Coronary artery (tissue), 2 donors: ENCODE measurements at places on chromosomes 11 and 22.

GRCh38 chr22:46688949-46689348 lies 49.1 kb downstream of the CERK start:
- no peak for DNase-seq

- DNase-seq: no peak
These were observed 10.9 kb downstream of the ACO2 start for GRCh38 chr22:41479671-41480396.

- no peak for DNase-seq
These were observed 32.9 kb downstream of the PISD start for GRCh38 chr22:31628969-31629708.

DNA sequence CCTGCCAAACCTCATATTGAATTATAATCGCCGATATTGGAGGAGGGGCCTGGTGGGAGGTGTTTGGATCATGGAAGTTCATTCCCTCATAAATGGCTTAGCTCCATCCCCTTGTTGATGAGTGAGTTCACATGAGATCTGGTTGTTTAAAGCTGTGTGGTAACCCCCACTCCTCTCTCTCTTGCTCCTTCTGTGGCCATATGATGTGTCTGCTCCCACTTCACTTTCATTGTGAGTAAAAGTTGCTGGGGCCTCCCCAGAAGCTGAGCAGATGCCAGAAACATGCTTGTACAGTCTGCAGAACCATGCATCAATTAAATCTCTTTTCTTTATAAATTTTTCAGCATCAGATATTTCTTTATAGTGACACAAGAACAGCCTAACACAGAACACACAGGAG lies 929.0 kb upstream of the FAT3 start:
- no peak for DNase-seq

GRCh38 chr11:57560146-57560545 lies 7.3 kb downstream of the UBE2L6 start:
- no peak for DNase-seq

GRCh38 chr11:22216940-22217339 lies 24.1 kb downstream of the ANO5 start:
- no peak for DNase-seq

DNA sequence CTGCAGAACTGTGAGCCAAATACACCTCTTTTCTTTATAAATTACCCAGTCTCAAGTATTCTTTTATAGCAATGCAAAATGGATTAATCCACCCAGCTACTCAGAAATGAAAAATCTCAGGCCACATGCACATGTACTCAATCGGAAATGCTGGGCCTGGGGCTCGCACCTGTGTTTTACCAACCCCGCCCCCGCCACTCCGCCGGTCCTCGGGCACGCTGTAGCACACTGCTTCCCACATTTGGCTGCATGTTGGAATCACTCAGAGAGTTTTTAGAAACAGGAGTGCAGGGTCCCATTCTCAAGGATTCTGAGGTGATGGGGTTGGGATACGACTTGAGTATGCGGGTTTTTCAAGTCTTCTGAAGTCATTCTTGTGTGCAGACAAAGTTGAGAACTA lies 284.4 kb downstream of the NTM start:
- peak; percentile 19 for DNase-seq

- no peak for DNase-seq
These were observed 69.4 kb upstream of the API5 start for GRCh38 chr11:43242401-43242800.

DNA sequence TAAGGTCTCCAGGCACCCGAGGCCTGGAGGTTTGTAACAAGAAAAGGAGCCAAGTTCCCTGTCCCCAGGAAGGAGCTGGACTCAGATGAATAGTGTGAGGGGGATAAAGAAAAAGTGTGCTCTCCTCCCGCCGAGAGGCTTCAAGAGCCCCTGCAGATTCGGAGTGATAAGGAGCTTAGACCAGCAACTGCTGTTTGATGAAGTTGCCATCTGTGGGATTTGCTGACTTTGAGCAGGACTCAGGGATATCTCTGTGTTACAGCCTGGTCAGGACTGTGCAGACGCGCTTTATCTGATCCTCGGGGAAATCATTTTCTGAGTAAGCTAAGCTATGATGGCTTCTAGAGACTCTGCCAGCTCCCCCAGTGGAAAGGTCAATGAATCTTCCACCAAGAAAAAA lies 1017.0 kb downstream of the TBC1D22A start:
- no peak for DNase-seq

DNA sequence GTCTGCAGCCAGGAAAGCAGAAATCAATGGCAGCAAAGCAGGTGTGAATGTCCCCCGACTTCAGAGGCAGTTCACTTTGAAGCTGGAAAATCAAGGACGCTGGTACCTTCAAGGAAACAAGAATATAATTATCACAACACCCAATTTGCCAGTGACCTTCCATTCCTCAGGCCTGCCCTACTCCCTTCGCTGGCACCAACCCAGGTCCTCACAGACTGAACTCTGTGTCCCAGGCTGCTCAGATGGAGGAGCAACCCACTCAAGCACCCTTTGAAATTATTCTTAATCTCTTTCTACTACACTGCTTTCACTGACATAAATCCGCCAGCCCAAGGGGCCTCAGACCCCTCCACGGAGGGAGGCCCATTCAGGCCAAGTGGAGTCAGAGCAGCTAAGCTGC lies 64.7 kb upstream of the WT1 start:
- DNase-seq: no peak

DNA sequence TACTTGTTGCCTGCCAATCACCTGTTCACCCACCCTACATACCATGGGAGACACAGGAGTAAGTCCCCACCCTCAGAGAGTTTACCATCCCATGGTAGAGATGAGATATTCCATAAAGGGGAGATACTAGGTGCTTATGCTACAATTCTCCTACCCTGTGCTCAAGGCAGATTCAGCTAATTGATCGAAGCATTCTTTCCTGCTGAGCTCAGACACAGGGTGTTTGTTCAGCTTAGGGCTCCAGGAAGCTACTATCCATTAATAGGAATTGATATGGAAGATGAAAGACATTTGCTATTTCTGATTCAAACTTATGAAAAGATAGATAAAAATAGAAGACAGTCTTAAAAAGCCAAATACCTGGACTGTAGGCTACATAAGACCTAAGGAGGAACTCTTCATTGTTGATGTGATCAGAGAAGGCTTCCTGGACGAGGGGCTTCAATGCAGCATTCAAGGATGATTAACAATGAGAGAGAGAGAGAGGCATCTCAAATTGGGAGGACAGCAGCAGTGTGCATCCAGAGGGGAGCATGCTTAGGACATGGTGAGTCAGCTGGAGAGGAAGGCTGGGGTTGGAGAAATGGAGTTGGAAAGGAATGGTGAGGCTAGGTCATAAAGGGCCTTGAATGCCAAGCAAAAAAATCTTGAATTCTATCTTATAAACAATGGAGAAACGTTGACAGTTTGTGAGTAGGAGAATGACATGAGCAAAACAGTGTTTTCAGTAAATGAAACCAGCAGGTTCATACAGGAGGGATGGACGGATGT lies 15.0 kb downstream of the SYT13 start:
- DNase-seq: no peak

GRCh38 chr11:73647459-73648100 lies 1.2 kb downstream of the PLEKHB1 start:
- DNase-seq: peak; percentile 93

DNA sequence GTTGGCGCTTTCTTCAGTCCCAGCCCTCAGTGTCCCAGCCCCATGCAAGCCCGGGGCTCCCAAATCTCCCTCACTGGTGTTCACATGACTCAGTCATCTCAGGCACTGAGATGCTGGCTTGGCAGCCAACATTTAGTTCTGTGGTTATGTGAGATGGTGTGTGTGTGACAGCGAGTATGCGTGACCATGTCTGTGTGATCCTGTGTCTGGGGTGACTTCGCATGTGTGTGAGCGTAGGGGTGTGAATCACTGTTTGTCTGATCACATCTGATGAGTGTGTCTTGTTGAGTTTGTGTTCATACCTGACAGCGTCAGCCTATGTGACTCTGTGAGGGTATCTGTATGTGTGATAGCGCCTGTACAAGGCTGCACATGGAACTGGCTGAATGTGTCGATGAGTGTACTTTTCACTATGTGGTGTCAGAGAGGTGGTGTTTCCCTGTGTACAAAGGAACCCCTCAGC lies 16.2 kb downstream of the CREB3L1 start:
- DNase-seq: no peak

DNA sequence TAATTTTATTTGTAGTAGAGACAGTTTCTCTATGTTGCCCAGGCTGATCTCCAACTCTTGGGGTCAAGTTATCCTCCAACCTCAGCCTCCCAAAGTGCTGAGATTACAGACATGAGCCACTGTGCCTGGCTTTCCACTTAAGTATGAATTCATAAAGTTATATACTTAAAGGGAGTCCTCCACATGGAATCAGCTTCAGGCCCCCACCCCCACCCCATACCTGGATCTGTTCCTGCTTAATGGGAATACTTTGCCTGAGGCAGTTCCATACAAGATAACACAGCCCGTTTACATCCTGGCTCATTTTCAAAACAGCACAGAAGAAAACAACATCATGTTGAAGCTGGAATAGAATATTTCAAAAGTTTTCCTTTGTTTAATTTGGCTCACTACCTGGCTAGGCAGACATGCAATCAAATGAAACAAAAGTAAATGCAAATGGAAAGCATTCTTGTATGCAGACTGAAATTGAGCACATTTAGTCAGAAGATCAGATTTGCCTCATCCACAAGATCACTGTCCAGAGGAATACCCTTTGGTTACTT lies 82.4 kb downstream of the FAT3 start:
- DNase-seq: no peak

DNA sequence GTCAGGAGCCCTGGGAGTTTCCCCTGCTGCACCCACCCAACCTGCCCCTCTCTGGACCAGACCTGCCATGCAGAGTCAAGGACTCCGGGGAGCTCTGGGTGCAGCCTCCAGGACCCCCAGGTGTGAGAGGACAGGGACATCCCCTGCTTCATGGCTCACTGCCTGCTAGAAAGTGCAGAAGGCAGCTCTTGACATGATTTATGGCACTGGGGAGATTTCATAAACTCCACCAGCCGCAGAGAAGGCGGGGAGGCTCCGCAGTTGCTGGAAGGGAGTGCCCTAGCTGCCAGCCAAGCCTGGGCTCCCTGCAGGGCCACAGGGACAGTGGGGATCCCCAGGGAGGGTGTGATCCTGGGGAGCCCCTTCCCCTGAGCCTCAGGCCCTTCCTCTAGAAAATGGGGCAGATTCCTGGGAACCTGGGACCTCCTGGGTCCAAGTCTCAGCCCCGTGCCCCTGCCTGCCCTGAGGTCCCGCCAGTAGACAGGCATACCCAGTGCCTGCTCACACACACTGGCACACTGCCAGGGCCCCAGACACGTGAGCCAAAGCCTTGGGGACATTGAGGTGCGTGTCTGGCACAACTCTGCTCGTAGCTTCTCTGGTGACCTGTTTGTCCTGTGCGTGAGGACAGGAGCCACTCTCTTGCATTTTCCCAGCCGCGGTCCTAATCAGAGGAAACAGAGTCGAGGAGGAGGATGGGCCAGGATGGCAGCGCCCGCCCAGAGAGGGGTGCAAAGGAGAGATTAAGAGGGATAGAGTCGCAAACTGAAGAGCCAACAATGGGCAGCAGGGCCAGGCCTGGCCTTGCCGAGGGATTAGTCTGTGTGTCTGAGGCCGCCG lies 13.8 kb downstream of the CABP7 start:
- DNase-seq: no peak
